Activated CD8-positive, alpha-beta memory T cell treated with anti-CD3 and anti-CD28 coated beads for 48 hours (primary cell): ENCODE measurements at places on chromosomes 7 and 10.

DNA sequence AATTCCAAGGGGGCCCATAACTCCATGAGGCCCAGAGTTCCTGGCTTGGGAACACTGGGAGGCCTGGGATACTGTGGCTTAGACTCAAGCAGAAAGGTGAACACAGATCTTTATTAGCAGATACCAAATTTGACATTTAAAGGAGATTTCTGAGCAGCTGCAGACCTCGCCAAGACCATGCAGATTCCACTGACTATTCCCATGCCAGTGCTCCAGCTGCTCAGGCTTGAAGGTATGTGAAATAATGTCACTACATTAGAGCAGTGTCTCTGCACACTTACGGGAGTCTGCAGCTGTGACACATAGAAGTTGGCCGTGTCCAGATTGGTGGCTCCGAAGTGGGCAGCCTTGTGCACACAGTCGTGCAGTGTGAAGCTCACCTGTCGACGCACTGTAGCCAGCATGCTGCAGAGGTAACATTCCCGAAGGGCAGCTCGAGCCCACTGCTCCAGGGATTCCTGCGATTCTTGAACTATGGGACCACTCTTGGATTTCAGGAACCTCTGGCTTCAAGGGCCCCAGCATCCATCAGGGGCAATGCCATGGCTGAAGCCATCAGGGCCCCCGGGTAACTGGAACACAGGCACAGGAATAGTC is 46.1 kb downstream of the SEPTIN7 start:
- DNase-seq, result no peak

DNA sequence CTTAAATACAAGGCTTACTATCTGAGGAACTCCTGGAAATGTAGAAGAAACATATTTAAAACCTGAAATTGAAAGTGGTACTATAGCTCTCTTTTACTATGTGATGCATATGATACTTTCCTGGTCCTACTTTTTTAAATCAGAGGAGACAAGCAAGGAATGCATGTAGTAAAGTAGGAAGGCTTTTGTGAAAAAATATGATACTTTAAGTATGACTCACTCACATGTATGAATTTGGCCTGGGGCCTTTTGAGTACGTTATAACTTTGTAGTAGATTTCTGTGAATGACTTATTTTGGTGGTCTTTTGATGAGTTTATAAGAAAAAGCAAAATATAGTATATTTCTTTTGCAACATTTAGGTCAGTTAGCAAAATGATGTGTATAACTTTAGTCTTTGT is 53.8 kb downstream of the TAX1BP1 start:
- DNase-seq, result no peak

- no peak for DNase-seq
Observed at GRCh38 chr10:127415901-127416581, 133.1 kb upstream of the NPS start.

DNA sequence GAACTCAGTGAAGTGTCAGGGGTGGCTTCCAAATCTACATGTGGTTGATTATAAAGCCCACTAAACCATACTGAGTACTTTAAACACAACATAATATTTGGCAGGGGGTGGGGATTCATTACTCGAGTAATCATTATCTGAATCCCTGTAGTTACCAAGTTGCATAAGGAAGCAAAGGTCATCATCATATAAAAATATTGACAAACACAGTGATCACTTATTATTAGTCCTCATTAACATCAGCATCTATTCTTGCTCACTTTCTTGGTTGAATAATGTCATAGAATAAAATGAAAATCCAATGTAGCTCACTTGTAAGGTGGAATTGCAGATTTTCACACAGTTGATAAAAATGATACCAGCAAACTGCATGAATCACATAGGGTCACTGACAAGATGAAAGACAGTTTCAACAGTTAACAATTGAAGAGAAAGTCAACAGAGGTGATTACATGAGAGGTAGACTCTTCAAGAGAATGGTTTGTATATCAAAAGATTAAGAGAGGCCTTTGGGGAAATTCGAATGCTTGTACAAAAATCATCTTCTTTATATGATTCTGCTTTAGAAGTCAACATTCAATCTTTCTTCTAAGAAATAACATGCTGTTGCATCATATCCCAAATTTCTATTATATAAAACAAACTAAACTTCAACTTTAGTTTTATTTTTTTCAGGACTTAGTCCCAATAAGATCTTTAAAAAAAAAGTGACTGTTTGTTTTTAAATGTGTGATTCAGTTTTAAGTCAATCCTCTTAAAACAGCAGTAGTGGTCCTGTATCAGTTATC is 185.5 kb upstream of the KLF14 start:
- DNase-seq, result no peak

- DNase-seq, result no peak
Observed at GRCh38 chr10:7027913-7028808, 382.7 kb downstream of the SFMBT2 start.

DNA sequence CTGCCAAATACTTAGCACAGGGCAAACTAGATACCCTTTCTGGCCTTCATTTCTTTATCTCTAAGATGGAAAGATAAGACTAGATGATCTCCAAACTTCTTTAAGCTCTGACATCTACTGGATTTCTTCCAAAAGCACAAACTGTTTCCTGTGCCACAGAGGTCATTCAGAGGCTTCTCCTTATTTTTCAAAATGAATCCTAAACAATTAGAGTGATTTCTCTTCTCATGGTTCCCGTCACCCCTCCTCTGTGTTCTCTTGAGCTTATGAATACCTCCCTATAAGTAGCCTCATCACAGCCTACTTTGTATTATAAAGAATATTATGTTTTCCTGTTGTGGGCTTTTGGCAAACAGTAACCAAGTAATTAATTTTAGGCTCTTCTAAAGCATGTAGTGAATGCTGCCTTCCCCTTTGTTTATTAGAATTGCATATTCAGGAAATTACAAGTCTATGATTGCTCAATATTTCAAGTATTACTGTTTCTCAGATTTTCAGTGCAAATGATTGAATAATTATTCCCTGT is 179.5 kb downstream of the REEP3 start:
- no peak for DNase-seq

GRCh38 chr10:29888321-29888720 is 171.1 kb downstream of the JCAD start:
- DNase-seq, result no peak

- no peak for DNase-seq
Observed at GRCh38 chr7:136976504-136977251, 108.2 kb downstream of the CHRM2 start.

DNA sequence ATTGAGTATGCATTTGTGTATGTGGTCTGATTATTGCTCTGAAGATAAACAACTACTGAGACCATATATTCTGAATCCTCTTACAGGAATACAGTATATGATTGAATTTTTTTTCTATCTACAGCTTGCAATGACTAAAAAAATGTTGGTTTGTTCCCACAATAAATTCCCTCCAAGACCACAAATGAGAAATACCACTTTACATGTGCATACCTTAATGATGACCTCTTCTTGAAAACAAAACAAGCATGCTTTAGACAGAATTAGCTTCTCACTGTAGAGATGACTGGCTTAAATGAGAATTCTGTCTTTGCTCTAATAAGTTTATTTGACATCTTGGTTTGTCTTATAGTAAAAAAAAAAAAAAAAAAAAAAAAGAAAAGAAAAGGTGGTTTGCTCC is 241.5 kb downstream of the PCDH15 start:
- no peak for DNase-seq

DNA sequence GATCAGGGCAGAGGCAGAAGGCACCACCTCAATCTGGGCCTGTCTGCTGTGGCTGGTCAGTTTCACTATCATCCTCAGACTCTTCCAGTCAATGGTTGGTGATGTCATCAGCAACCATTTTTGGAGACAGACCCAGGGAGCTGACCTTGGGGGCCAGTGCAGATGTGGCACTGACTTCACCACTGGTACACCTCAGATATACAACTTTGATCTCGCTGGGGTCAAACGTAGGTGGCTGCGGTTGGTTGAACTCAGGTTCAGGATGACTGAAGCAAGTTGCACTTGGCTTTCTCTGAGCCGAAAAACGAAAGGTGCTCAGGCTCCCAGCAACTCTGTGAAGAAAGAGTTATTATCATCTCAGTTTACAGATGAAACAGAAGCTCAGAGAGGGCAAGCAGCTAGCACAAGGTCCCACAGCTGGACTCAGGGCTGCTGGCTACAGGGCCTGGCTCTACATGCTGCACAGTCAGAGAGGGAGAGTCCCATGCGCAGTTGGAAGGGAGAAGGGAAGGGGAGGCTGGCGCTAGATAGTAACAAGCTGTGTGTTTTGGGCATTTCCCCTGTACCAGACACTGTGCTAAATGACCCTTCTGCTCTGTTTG is 27.2 kb downstream of the ANKRD16 start:
- DNase-seq, result no peak

GRCh38 chr10:68826764-68827591 is at the start of gene STOX1:
TSS of gene STOX1 (plus strand) at chr10:68827531. CDS start at chr10:68827624, 93 bp downstream.
- peak; percentile 33 for DNase-seq

- DNase-seq, result no peak
Observed at GRCh38 chr10:119498889-119499676, 43.4 kb downstream of the RGS10 start.

DNA sequence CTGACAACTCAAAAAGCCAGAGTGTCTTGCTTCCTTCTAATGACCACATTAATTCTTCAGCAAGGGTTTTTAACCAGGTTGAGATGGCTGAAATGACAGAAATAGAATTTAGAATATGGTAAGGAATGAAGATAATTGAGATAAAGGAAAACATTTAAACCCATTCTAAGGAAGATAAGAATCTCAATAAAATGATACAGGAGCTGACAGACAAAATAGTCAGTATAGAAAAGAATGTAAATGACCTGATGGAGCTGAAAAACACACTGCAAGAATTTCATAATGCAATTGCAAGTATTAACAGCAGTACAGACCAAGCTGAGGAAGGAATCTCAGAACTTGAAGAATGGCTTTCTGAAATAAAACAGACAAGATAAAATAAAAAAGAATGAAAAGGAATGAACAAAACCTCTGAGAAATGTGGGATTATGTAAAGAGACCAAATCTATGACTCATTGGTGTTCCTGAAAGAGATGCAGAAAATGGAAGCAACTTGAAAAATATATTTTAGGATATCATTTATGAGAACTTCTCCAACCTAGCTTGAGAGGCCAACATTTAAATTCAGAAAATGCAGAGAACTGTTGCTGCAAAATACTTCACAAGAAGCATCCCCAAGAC is 87.1 kb downstream of the SAMD9 start:
- DNase-seq, result no peak

- DNase-seq, result no peak
Observed at GRCh38 chr7:96178581-96178980, 143.3 kb downstream of the SLC25A13 start.

DNA sequence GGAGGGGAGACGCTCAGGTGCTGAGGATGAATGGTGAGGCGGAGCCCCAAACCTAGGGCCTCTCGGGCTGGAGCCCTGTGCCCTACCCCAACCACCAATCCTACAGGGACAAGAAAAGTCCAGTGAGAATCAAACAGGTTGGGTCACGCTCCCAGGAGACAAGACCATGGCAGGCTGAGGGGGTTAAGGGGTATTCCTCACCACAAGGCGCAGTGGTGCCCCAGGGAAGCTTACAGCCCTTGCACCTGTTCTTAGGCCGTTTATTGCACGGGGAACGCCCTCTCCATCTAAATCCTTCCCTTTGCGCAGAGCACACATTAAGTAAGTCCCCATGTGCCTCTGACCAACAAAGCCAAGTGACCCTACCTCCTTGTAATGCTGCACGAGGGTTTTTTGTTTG is 3.5 kb downstream of the FZD9 start:
- no peak for DNase-seq

DNA sequence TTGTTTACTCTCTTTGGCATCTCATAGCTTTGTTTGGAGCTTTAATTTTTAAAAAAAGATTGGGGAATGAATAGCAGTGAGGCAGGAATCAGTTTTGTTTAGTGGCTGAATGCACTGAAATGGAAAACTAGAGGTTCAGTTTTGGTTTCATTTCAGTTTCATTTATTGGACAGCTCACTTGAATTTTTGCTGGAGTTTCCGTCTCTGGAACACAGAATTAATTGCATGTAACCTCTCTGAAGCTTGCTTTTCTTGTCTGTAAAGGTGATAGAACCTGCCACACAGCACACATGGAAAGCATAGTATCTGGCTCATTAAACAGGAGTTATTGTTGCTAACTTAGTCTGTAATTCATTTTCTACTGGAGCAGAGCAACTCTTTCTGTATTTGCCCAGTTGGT is 7.1 kb downstream of the GRM8 start:
- DNase-seq, result no peak

DNA sequence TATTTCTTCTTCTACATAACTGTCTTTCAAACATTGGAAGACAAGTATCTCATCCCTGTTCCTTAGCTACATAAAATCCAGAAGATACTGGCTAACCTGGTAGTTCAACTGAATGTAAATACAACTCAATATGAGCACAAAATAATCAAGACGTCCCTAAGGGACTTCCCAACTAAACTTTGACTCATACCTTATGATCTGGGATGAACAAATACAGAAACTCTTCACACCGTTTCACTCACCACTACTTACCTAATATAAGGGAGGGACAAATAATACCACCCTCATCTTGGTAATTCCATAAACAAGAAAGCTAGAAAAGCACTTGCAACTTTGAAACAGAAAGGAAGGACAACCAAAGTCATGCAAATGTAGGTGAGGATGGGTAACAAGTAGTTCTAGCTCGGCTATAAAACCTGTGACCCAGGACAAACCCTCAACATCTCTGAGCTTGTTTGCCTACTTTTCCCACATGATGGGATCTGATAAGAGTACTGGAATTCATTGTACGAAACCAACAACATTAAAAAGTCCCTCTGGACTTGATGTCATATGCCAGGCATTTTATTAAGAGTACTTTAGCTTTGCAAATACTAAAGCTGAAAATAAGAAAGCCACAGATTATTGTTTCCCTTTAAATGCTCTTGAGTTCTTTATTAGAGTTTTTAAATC is 121.9 kb downstream of the STRA8 start:
- no peak for DNase-seq

DNA sequence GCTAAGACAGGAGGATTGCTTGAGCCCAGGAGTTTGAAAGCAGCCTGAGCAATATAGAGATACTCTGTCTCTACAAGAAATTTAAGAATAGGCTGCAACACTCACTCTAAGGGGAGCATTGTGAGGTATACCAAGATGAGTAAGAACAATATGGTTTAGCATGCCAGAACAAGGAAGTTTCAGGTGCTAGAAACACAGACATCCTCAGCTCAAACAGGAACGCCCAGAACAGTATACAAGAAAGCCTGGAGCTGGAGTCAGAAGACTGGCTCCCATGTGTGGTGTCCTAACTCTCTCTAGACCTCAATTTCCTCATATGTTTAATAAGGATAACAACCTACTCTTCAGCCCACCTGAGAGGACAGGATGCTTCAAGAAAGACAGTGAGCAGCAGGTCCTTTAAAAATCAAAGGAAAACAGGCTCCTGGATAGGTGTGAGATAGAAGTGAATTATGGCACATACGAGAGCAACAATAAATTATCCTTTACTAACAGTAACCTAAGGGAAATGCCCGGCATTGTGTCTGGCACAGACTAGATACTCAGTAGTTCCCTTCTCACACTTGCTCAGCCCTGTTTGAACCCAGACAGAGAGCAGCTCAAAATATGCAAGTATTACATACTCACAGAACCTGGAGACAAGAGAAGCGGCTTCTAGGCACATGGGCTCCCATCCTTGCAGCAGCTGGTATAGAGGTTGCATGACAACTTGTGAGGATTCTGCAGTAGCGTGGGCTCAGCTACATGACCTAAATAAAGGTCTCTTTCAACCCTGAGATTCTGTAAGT is 45.4 kb downstream of the KAT6B start:
- no peak for DNase-seq
